Smooth muscle cell of the coronary artery (primary cell): ENCODE measurements at places on chromosomes 3 and 15. TPM values are rescaled to one million over a fixed set of nuclear protein-coding genes. Genes with fewer than 3 reads are reported as not detected.

Gene DUOX2
- under 0.01 TPM in 1 of 2 replicates, not detected in the other for total RNA-seq

Gene ST8SIA2
- total RNA-seq, result 0.35 TPM in 1 of 2 replicates, not detected in the other

Gene TGM5
- not detected in 2 replicates for total RNA-seq

Gene PPM1L
- total RNA-seq, result 0.82 and 1.7 TPM in 2 replicates

Gene CFAP91
- under 0.01 and 0.53 TPM in 2 replicates for total RNA-seq

Gene CLSTN2
- 0.82 and 0.98 TPM in 2 replicates for total RNA-seq

Gene CNTN4
- total RNA-seq, result 0.12 TPM in 1 of 2 replicates, not detected in the other

Gene TMEM108
- total RNA-seq, result 0.08 and 0.12 TPM in 2 replicates

Gene SLC7A14
- 0.60 and 0.70 TPM in 2 replicates for total RNA-seq

Gene LPP
- total RNA-seq, result 22.9 and 33.3 TPM in 2 replicates

Gene TMEM89
- total RNA-seq, result not detected in 2 replicates

Gene TRAIP
- 2.0 and 2.8 TPM in 2 replicates for total RNA-seq

Gene SH3GL3
- total RNA-seq, result not detected in 2 replicates

Gene LRRC31
- not detected in 2 replicates for total RNA-seq

Gene SEMA5B
- total RNA-seq, result under 0.01 TPM in 1 of 2 replicates, not detected in the other

Gene PRSS50
- not detected in 2 replicates for total RNA-seq

Gene UBA5
- 28.4 and 59.5 TPM in 2 replicates for total RNA-seq

Gene RTP4
- 0.60 and 1.6 TPM in 2 replicates for total RNA-seq

Gene DAZL
- not detected in 2 replicates for total RNA-seq

Gene ARPP21
- 1.4 TPM in 1 of 2 replicates, not detected in the other for total RNA-seq

Gene NDN
- 35.3 and 35.7 TPM in 2 replicates for total RNA-seq

Gene STIMATE
- total RNA-seq, result 7.5 and 10.9 TPM in 2 replicates

Gene DNASE1L3
- total RNA-seq, result 0.12 TPM in 1 of 2 replicates, not detected in the other

Gene MAP1A
- 13.8 and 31.1 TPM in 2 replicates for total RNA-seq

Gene RLBP1
- total RNA-seq, result not detected in 2 replicates

Gene CAMKV
- not detected in 2 replicates for total RNA-seq

Gene TNNC1
- 2.5 and 19.8 TPM in 2 replicates for total RNA-seq
